ENCODE measurements at places on chromosomes 1 and 21.

GRCh38 chr1:184387476-184388318 is 868 bp downstream of the C1orf21 start:
- DNase-seq = peak; percentile 61

DNA sequence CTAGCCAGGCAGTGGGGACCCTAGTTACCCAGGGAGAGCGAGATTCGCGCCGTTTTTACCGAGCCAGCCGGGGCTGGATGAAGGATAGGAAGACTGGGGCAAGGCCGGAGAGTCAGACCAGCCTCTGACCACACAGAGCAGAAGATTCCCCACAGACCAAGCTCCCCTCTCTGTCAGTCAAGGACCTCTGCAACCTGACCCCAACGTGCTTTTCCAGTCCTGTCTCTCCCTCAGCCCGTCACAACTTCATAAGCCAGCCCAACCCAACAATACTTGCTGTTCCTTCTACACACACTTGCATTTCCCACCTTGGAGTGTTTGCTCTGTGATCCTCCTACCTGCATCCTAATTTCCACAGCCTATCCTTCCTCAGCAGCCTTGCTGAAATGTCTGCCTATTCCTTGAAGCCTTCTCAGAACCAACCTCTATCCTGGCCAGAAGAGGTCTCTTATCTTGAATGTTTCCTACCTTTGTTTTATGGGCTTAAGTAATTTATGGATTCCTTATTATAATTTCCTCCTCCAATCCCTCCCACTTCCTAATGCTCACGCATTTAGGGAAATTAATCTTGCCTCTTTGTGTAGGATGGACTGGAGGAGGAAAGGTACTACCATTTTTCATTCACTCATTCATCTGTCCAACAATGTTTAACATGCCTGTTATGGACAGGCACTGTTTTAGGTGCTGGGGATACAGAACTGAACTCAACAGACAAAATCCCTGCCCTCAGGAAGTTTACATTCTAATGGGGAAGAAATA is at the start of gene GSTM3:
TSS of gene GSTM3 (minus strand) at position 424 of the 759 bp plus-strand sequence. CDS start 751 bp downstream, outside the sequence.
- DNase-seq = no peak

DNA sequence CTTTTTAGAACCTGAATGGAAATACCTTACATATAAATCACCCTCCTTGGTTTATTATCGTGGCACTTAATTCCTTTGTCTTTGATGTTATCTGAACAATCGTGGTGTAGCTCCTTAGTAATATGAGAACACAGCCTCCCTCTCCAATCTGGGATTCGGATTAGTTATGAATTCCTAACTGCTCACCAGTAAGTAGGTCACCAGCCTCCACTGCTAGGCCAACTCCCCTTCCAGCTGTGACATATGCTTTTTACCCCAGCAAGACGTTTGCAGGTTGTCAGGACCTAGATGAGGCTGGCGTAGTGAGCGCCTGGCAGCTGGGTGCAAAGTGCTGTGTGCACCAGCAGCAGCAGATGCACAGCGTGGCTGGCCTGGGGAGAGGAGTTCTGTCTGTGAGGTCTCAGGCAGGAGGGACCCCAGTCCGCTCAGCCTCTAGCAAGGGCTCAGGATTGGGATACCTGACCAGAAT is 38.2 kb downstream of the NTPCR start:
- no peak for DNase-seq

DNA sequence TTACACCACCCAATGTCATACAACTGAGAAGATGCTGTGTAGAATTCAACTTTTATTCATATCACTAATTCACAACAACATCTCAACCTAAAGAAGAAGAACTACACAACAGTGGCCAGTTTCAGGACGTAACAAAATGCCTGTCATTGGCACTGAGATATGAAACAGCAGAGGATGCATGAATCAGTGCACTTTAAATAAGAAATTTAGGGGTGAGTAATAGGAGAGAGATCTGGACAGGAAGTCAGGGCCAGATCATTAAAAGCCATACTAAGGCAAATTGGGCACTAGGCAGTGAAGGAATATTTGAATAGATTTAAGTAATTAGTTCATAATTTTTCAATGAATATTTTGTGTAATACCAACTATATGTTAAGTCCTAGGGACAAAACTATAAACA is 510.5 kb downstream of the PLPP3 start:
- no peak for DNase-seq

DNA sequence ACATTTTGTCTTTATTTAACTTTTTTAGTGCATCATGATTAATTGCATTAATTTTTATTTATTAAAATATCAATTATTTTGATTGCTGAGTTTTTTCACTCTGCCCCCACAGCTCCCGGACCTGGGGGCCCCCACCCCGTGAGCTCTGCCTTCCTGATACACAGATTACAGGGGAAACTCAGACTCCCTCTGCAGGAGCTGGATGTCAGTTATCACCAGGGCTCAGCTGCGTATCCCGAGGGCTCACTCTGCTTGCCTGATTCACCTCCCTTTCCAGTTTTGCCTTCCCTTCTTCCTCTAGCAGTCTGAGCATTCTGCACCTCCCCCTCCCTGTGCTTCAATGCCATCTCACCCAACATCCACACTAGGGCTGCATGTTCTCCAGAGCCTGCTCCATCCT is 98.2 kb downstream of the ATP1A1 start:
- DNase-seq = no peak

DNA sequence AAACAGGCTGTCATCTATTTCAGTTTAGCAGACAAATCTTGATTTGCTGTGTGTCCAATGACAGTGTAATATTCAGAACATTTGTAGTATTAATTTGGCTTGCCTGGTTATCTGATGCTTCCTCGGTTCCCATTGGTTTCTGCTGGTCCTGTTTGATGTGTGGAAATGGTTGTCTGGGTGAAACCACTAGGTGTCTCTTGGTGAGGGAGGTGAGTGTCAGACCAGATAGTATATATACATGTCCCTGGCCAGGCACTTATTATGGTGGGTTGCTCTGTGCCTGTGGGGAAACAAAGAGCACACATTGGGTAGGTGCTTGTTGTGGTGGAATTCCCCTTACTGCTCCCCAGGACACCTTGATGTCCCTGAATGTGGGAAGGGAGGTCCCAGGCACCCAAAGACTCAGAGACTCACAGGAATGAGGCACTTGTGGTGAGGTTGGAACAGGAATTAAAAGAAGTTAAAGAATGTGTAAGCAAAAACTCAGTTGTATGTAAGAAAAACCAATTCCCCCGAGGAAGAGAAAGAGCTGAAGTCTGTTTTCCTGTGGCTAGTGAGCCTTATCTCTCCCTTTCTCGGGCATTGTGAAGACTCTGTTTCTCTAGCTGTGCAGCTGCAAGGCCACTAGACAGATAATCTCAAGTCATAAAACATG is 1519.1 kb downstream of the BRINP3 start:
- DNase-seq = no peak

GRCh38 chr1:61395146-61395800 is 312.9 kb downstream of the NFIA start:
- DNase-seq = no peak
